ENCODE measurements at places on chromosomes 4 and X.

DNA sequence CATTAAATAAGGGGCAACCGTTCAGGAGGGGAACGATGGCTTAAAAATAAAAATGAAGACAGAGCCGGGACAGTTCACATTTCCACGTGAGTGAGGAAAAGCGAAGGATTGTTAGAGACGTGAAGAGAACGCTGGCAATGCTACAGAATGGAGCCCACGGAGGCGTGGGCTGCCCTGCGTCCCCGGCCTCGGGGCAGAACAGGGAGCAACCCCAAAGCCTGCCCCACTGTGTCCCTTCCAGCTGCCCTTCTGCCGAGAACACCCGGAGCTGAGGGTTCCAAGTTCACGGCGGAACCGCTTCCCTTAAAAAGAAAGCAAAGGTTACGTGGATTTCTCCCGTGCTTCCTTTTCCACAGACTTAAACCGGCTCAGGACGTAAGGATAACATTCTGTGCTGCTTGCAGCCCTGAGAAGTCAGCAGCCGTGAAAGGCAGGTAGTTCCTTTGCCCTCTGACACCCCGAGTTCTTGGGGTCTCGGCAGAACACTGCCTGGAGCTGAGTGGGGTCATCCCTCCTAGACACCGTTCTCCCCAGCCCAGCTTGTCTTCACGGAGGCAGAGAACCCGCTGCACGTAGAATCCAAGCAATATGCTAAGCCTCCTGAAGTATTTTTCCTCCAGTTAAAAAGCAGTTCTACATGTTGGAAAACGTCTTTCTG lies 14.2 kb downstream of the DHRSX start:
- DNase-seq: no peak

DNA sequence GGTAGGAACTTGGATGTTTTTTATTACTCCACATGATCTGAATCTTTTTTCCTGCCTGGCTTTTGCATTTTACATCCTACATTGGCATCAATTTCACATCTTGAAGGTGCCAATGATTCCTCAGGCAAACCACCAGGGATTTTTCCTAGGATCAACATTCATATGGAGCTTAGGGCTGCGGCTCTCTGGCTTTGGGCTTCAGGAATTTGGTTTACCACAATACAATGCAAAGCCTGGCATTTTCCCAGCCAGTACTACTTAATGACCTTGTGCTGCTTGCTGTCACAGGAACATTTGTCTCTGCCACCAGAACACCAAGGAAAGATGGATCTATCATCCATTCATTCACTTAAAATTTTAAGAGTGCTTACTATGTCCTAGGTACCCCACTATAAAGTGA lies 180.7 kb downstream of the PDGFC start:
- DNase-seq: peak; percentile 93

DNA sequence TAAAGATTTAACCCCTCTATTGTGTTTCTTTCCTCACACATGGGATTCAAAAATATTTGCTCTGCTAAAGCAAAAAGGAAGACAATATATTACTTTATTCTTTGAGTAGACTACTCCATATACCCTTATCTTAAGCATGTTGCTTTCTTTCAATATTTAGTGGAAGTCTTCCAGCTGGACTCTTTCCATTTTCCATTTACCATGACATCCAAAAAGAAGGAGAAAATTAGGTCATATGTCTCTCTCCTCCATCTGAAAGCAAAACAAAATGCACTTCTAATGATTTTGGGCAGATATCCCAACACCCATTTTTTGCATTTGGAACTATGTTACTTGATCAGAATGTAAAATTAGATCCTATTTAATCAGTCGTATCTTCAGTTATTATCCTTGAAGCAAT lies 1336.5 kb downstream of the PCDH19 start:
- no peak for DNase-seq

DNA sequence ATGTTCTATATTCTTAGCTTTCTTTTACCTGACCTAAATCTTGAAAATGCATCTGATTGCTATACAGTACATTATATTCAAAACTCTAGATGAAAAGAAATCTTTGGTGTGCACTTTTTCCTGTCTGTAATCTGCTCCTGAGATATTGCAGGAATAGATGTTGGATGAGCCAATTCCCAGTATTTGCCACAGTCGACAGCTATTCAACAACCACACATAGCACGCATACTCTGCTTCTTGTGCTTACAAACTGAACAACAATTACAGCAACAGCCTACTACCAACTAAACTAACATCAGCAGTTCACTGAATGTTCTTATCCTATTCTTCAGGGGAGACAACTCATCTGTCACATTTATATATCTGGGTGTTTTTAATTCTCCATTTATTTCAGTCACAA lies 573.9 kb upstream of the GRID2 start:
- DNase-seq: no peak

DNA sequence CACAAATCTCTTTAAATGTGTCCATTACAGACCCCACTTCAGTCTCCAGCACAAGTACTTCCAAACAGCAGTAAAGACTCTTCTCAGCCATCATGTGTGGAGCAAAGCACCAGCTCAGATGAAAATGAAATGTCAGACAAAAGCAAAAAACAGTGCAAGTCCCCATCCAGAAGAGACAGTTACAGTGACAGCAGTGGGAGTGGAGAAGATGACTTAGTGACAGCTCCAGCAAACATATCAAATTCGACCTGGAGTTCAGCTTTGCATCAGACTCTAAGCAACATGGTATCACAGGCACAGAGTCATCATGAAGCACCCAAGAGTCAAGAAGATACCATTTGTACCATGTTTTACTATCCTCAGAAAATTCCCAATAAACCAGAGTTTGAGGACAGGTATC lies 78.0 kb downstream of the SLC10A6 start:
- no peak for DNase-seq

DNA sequence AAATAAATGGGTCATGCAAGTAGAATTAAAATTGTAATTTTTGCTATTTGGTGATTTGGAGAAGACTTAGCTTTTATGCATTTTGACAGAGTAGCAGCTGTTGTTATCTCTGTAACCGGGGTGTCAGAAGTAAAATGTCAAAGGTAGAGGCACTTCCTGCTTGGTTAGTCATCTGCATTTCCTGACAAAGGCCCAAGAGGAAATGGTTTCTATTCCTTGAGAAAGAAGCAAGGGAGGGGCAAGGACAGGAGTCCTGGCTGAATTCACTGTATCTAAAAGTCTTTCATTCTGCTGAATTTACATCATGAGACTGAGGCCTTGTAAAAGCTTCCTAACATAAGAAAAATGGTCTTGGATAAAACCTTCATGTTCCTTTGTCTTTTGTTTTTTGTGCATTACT lies 550.9 kb upstream of the BOD1L1 start:
- peak; percentile 12 for DNase-seq

- no peak for DNase-seq
Observed at GRCh38 chr4:36041340-36041739, 203.0 kb downstream of the ARAP2 start.

Measured in fibroblast of skin of abdomen (primary cell).